NCI-H2081 (cell line): ENCODE measurements at places on chromosomes 3 and 15.

DNA sequence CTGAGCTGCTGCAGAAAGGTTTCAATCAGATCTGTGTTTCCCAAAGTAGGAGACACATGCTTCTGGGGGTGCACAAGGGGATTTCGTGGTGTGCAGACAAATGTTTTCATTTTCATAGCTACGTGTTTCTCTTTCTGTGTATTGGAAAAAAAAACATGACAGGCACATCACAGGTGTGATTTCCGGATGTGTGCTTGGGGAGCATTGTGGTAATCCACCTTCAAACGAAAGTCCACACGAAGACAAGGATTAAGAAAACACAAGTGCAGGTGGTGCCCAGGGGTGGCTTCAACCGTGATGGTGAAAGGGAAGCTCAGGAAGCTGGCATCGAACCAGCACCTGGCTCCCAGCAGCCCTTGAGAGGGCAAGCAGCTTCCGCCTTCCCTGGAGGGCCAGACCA is 164.6 kb upstream of the LINGO1 start:
- DNase-seq: peak; percentile 11

DNA sequence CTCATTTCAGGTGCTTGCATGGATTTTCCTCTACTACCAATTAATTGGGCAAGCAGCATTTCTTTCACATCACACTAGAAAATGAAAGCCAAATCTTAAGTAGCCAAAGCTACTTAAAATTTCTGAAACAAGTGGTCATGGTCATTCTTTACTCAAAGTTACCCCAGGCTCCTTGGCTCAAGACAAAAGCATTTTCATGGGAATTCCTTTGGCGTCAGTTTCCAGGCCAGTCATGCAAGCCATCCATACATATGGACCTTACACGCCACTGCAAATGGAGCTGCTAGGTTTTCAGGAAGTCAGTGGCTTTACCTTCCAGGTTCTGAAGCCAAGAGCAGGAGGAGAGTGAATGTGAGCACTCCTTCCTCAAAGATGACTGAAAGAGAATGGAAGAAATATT is 83.7 kb upstream of the IL12A start:
- DNase-seq: no peak

- no peak for DNase-seq
These were observed 75.6 kb downstream of the FBXL22 start for GRCh38 chr15:63672775-63673174.

DNA sequence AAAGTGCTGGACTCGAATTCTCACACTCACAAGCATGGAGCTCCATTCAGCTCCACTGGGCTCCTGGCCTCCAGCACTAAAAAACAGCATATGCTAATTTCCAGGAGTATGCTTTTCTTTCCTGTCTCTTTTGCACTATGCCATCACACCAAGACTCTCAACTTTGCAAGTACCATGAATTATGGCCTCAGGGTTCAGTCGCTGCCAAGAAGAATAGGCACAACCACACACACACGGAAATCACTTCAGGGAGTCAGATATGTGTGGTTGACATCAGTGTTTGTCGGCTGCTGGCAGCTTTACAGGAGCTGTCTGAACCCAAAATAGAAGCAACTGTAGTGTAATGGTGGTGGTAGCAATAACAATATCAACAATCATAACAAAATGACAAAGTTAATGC is 305.0 kb upstream of the SLCO3A1 start:
- no peak for DNase-seq

DNA sequence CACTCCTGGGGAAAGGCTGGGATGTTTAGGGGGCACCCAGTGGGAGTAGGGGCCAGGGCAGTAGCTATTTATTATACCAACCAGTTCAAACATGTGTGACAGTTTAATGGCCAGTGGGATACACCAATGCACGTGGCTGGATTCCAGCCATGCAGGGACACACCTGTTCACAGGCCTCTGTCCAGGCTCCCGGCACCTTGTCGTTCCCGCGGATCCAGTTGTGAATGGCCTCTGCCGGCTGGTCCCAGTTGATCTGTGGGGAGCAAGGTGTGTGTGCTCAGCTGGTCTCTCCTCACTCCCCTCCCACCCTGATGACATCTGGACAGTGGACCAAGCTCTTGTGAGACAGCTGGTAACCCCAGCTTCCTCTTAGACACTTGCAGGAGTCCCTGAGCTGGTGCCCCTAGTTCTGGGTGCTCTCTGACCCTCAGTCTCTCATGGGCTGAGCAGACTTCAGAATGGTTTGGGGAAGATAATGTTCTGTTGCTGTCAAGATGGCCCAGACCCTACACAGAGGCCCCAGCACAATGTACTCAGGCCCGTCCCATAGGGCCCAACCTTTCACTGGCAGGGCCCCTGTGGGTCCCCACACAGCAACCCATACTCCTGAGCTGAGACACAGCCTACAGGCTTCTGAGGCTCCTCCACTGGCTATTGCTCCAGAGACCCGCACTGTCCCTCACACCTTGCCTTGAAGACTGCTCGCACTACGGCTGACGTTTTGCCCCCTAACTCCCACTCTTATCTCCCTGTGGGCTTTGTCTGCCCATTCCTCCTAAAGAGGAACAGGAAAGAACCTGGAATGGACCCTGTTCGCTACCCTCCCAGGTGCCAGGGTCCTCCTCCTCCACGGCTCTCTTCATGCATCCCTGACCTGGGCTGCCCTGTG is 25.8 kb downstream of the ALDH1L1 start:
- DNase-seq: no peak
